ENCODE measurements at places on chromosomes 11 and 22.
A peak's percentile ranks its signal among the peaks of the same experiment; 100 is the strongest.

- peak; percentile 75 for DNase-seq
Observed at GRCh38 chr11:27698872-27699241, 1.4 kb downstream of the BDNF start.

DNA sequence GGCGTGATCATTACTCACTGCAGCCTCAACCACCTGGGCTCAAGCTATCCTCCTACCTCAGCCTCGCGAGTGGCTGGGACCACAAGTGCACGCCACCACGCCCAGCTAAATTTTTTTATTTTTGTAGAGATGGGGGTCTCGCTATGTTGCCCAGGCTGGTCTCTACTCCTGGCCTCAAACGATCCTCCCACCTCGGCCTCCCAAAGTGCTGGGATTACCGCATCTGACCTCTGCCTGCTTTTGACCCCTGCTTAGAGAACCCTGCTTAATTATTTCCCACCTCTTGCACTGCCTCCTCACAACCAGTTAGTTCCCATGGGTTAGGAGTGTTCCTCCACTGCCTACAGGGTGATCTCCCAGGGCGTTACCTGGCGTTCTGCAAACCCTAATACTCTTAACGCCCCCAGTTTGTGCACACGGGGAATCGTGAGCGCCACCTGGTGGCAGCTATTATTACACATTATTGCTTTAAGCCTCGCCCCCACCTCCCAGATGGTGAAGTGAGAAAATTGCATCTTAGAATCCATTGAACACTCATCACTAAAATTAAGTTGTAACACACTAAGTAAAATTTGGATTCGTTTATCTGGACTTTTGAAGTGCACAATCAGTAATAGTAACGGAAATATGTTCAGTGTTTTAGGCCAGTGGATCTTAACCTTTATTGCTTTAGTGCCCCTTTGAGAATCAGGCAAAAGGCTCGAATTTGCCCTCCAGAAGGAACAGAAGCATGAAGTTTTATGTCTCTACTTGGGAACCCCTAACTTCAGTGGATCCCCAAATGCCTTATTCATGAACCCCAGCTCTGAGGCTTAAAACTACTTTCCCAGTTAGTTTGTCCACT lies 61.4 kb upstream of the ASPHD2 start:
- DNase-seq: peak; percentile 31

- no peak for DNase-seq
Observed at GRCh38 chr11:6682591-6682935, 577 bp downstream of the MRPL17 start.

DNA sequence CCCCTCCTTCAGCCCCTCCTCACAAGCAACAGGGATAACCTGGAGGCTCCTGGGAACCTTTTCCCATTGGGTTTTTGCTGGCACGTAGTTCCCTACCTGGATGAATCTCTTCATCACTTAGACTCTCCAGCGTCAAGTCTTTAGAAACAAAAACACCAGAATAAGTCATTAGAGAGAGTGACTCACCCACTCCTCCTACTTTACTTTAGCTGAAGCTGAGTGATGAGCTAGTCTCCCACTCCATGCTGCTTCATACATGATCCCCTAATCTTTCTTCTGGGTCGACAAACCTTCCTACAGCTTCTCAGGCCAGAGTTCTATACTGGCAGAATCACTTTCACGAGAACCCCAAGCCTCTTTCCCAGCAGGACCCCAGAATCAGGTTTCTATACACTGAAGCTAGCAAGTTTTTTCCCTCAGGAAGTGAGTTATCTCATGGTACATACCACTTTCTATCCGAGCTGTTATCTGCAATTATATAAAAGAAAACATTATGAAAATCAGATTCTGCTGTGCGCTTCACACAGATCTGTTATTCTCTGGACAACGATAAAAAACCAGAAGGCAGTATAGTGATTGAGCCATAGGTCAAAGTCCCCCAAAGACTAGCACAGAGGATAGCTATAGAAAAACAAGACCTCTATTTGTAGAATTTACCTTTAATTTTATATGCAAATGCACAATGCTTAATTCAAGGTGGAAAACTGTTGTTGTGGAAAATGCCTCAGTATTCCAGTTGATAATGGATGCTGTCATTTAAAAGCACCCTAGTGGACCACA lies 18.7 kb downstream of the DRICH1 start:
- DNase-seq: no peak

GRCh38 chr22:31185056-31185455 lies 25.1 kb downstream of the RNF185 start:
- DNase-seq: no peak

Data from stimulated activated CD4-positive, alpha-beta T cell treated with anti-CD3 and anti-CD28 coated beads, TNF-alpha, amount 100 ng/mL, for 24 hours (primary cell).